ENCODE measurements at places on chromosomes 7 and 10. TPM values are rescaled to one million over a fixed set of nuclear protein-coding genes. Genes with fewer than 3 reads are reported as not detected.

Gene MNX1
- total RNA-seq: not detected

Gene MRLN
- total RNA-seq: not detected

Gene IL2RA
- 3.7 TPM for total RNA-seq

Gene CPED1
- total RNA-seq: 1.3 TPM

Gene H2AZ2
- total RNA-seq: 196 TPM

- no peak overlapping the region for H3K4me3 ChIP-seq
- no peak overlapping the region for H3K27ac ChIP-seq
- no peaks in the 10 kb centered on the region for H3K27me3 ChIP-seq
Measured at GRCh38 chr7:114589436-114589835, 174.8 kb downstream of the FOXP2 start.

GRCh38 chr7:87159538-87159937 lies 7.3 kb downstream of the DMTF1 start:
- no peak overlapping the region for H3K4me3 ChIP-seq
- no peaks in the 10 kb centered on the region for H3K27me3 ChIP-seq
- no peak for DNase-seq
- no peak overlapping the region for H3K27ac ChIP-seq

- H3K27me3 ChIP-seq: no peaks in the 10 kb centered on the region
- no peak for DNase-seq
- no peaks in the 10 kb centered on the region for H3K36me3 ChIP-seq
- no peak overlapping the region for H3K27ac ChIP-seq
- no peak overlapping the region for H3K4me3 ChIP-seq
Measured at GRCh38 chr10:44261296-44261695, 123.6 kb downstream of the CXCL12 start.

DNA sequence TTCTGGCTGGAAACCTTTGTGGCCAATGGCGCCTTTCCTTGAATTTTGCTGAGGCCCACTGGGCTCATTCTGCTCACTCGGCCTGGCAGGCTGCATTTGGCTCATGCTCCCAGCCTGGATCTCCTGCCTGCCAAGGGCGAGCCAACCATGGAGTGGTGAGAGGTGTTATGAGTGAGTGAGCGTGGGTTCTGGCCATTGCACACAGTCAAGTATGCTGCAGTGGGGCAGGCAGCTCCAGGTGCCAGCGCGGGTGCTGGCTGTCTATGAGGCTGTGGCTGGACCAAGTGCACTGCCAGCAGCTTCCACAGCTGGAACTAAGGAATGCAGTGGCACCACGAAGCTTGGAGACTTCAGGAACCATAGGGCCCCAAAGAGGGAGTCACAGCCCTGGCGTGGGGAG lies 42.2 kb upstream of the TUBB8 start:
- no peak for DNase-seq
- H3K27me3 ChIP-seq: no peaks in the 10 kb centered on the region
- no peak overlapping the region for H3K4me3 ChIP-seq

GRCh38 chr7:155164316-155164715 lies 94.2 kb downstream of the HTR5A start:
- no peak for DNase-seq
- no peak overlapping the region for H3K4me3 ChIP-seq
- H3K36me3 ChIP-seq: no peaks in the 10 kb centered on the region
- H3K27ac ChIP-seq: no peak overlapping the region
- no peaks in the 10 kb centered on the region for H3K27me3 ChIP-seq

GRCh38 chr7:21828841-21829240 lies 116.9 kb downstream of the CDCA7L start:
- no peaks in the 10 kb centered on the region for H3K4me1 ChIP-seq
- no peak overlapping the region for H3K4me3 ChIP-seq

- no peaks in the 10 kb centered on the region for H3K36me3 ChIP-seq
- no peaks in the 10 kb centered on the region for H3K4me1 ChIP-seq
- DNase-seq: no peak
- no peak overlapping the region for H3K27ac ChIP-seq
Measured at GRCh38 chr10:77006836-77007511, 630.6 kb downstream of the KCNMA1 start.

- H3K4me3 ChIP-seq: peak overlapping the region; percentile 58
- H3K27me3 ChIP-seq: peaks cover 51% of the 10 kb centered on the region
- H3K36me3 ChIP-seq: no peaks in the 10 kb centered on the region
- H3K27ac ChIP-seq: no peak overlapping the region
- H3K4me1 ChIP-seq: peaks cover 40% of the 10 kb centered on the region
- peak; percentile 8 for DNase-seq
Measured at GRCh38 chr10:75407713-75408508, 6.3 kb upstream of the ZNF503 start.

DNA sequence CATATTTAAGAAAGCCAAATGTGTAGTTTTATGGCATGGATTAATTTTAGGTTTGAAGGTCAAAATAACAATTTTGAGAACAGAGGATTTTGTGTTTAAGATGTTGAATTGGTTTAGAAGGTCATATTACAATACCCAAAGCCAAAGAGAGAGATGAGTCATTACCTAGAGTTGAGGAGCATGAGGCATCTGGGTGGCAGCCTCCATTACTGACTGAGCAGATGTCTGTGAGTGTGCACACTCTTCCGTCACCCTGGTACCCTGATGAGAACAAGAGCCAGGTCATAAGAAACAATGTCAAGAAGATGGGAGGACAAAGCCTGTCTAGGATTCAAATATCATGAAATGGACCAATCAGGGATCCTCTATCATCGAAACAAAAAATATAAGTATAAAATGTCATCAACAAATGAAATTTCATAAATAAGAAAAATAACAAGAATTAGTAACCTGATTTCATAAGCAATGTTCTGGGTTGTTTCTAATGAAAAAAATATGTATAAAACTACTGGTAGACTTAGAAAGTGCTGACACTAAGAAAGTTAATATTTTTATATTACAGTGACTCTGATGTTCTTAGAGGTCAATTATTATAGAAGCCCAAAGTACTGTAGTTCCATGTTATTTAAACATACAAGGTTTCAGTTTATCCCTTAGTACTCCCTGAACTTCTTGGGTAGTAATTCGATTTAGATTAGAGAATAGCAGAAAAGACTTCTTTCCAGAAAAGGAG lies 20.0 kb downstream of the CUBN start:
- H3K27me3 ChIP-seq: no peaks in the 10 kb centered on the region
- no peak for DNase-seq
- H3K4me1 ChIP-seq: no peaks in the 10 kb centered on the region
- H3K27ac ChIP-seq: no peak overlapping the region

DNA sequence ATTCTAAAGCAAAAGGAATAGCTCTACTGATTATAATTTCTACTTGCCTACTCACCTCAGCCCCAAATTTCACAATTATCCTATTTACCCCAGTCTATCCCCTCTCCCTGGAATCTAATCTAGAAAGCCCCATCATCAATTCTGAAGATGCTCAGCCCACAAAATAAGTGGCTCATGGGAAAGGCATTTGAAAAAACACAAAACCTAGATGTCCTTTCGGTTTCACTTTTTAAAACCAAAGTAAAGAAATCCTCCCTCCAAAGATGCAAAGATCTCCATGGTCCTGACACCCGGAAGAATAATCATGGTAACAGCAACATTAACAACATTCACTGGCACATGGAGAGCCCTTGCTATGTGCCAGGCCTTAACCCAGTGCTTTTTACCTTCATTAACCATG lies 224.8 kb downstream of the FGFR2 start:
- no peak overlapping the region for H3K27ac ChIP-seq
- no peaks in the 10 kb centered on the region for H3K36me3 ChIP-seq
- H3K27me3 ChIP-seq: no peaks in the 10 kb centered on the region
- H3K4me3 ChIP-seq: no peak overlapping the region
- no peak for DNase-seq

DNA sequence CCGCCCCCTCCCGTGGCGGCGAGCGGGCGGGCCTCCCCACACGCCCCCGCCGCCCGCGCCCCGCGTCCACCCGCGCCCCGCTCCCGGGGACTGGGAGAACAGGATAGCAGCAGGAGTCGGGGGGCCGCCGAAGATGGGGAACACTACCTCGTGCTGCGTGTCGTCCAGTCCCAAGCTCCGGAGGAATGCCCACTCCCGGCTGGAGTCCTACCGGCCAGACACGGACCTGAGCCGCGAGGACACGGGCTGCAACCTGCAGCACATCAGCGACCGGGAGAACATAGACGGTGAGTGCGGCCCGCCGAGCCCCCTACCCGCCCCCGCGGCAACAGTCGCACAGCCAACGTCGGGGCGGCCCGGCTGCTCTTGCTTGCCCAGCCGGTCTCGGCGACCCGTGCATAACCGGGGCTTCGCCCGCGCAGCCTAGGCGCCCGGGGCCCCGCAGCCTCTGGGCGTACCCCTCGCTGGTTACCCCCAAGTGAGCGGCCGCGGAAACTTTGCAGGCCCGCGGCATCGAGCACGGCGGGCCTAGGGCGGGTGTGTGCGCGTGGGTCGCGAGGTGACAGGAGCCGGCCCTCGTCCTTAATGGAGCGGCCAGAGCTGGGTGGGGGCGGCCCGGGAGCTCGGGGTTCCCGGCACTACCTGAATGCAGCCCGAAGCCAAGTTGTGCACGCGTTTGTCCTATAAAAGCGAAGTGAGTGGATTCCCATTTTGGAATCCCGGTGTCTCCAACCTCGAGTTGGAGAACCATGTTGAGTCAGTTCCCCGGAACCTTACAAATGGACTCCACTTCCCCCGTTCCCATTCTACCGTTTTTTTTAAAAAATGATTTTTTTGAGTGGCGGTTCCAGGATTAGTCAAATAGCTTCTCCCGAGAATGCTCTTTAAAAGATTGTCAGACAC lies 863 bp downstream of the CCNY start:
- H3K36me3 ChIP-seq: peaks cover 2% of the 10 kb centered on the region
- H3K4me3 ChIP-seq: peak overlapping the region; percentile 73
- H3K27ac ChIP-seq: peak overlapping the region; percentile 54
- no peaks in the 10 kb centered on the region for H3K27me3 ChIP-seq
- peaks cover 25% of the 10 kb centered on the region for H3K4me1 ChIP-seq

DNA sequence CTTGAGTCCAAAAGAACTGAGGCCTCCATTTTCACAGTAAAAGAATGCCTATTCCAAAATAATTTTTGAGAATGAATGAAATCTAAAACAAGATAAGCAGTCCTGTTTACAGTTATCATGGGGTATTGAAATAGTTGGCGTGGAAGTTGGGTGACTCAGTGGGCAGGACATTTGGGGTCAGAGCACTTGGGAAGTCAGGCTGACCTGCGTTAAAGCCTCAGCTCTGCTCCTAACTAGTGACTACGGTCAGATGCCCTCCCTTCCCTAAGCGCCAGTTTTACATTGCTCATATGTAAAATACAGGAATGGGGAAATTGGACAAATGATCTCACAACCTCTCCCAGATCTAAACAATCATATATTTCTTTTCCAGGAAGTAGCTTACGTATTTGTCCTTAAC lies 2.3 kb upstream of the PAPSS2 start:
- no peaks in the 10 kb centered on the region for H3K36me3 ChIP-seq
- H3K4me3 ChIP-seq: no peak overlapping the region
- peaks cover 12% of the 10 kb centered on the region for H3K4me1 ChIP-seq
- H3K27ac ChIP-seq: no peak overlapping the region
- DNase-seq: no peak
- peaks cover 15% of the 10 kb centered on the region for H3K27me3 ChIP-seq

DNA sequence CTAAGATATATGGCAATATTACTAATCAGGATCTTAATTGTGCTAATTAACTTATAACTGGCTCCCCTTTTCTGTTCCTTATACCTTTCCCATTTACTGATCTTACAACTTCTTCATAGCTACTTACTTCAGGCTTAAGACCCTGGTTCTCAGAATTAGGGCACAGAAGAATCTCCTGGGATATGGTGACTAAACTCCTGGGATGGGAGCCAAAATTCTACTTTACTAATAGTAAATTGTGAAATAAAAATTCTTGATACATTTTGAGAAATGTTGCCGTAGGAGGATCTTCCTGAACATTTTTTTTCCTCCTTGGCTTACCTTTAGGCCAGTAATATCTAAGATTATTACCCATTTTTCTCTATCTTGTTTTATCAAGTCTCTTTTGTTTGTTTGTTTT lies 309.5 kb downstream of the ATRNL1 start:
- DNase-seq: no peak
- H3K27ac ChIP-seq: no peak overlapping the region
- no peak overlapping the region for H3K4me3 ChIP-seq
- H3K4me1 ChIP-seq: no peaks in the 10 kb centered on the region
- H3K36me3 ChIP-seq: no peaks in the 10 kb centered on the region

- no peaks in the 10 kb centered on the region for H3K27me3 ChIP-seq
- no peak for DNase-seq
- no peak overlapping the region for H3K4me3 ChIP-seq
- no peaks in the 10 kb centered on the region for H3K36me3 ChIP-seq
- no peak overlapping the region for H3K27ac ChIP-seq
Measured at GRCh38 chr7:64905547-64905946, 2.5 kb downstream of the ZNF273 start.

- no peaks in the 10 kb centered on the region for H3K4me1 ChIP-seq
- no peak overlapping the region for H3K27ac ChIP-seq
- no peak overlapping the region for H3K4me3 ChIP-seq
- no peak for DNase-seq
Measured at GRCh38 chr7:17121671-17122070, 176.8 kb upstream of the AHR start.

DNA sequence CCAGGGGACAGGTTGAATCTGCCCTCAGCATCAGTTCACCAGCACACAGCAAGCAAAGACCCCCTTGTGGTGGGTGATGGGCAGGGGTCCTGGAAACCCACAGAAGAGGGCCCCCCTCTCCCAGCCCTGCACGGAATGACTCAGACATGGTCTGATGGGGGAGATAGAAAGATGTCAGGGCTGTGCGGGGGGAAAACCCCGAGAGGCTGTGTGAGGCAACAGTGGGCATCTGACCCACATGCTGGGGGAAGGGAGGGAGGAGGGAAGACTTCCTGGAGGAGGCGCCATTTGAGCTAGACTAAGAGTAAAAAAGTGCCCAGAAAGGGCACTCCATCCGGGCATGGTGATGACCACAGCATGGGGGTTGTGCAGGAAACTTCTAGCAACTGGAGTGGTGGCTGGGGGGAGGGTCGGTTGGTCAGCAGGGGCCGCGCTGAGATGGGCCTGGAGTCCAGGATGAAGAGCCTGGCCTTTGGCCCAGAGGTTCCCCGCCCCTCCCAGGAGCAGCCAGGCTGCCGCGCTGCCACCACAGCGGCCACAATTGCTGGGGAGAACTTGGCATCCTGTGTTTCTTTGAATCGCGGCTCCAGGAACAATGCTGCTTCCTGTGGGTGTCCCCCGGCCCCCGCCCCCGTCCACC lies 2.5 kb downstream of the LFNG start:
- H3K27ac ChIP-seq: peak overlapping the region; percentile 65
- peak overlapping the region; percentile 71 for H3K4me3 ChIP-seq
- H3K27me3 ChIP-seq: no peaks in the 10 kb centered on the region

- no peak overlapping the region for H3K27ac ChIP-seq
- H3K4me1 ChIP-seq: no peaks in the 10 kb centered on the region
- H3K36me3 ChIP-seq: no peaks in the 10 kb centered on the region
- DNase-seq: no peak
- no peak overlapping the region for H3K4me3 ChIP-seq
Measured at GRCh38 chr10:77457266-77457665, 180.3 kb downstream of the KCNMA1 start.

DNA sequence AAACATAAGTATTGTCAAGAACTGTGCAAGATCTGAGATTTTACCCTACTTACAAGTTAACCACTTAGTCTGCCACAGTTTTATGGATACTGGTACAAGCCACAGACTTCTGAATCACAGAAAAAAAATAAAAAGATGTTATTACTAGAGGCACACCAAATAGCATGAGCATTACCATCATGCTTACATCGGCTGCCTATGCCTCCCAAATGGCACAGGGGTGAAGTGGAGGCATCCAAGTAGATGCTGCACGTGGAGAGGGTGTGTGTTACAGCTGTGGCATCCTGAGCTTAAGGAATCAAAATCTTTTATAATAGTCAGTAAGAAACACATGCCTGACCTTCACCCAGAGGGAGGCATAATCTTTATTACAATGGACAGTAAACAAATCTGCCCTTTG lies 207.8 kb downstream of the TFEC start:
- H3K36me3 ChIP-seq: no peaks in the 10 kb centered on the region
- no peak overlapping the region for H3K4me3 ChIP-seq
- no peaks in the 10 kb centered on the region for H3K4me1 ChIP-seq
- no peak overlapping the region for H3K27ac ChIP-seq
- DNase-seq: no peak

Data from natural killer cell (primary cell).